Fibroblast of pulmonary artery (primary cell): ENCODE measurements at places on chromosomes 4 and X.
A peak's percentile ranks its signal among the peaks of the same experiment; 100 is the strongest.

DNA sequence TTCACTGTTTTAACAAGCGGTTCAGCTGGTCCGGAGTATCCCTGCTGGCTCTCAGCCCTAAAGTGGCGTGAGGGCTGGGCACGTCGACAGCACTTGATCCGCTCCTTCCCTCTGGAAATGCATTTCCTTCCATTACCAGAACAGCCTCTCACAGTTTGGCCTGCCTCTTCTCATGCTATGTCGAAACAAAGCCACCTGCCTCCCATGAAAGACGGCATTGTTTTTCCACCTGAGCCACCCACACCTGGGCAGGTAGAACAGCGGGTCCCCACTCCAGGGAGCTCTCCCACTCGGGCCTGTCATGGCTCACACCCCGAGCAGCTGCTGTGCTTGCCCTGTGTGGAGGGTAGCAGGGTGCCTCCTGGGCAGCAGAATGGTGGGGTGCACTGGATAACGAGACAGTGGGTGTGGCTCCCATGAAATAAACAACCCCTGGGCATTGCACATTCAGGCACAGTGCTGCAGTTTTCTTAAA lies 86.2 kb downstream of the FHDC1 start:
- DNase-seq = no peak

DNA sequence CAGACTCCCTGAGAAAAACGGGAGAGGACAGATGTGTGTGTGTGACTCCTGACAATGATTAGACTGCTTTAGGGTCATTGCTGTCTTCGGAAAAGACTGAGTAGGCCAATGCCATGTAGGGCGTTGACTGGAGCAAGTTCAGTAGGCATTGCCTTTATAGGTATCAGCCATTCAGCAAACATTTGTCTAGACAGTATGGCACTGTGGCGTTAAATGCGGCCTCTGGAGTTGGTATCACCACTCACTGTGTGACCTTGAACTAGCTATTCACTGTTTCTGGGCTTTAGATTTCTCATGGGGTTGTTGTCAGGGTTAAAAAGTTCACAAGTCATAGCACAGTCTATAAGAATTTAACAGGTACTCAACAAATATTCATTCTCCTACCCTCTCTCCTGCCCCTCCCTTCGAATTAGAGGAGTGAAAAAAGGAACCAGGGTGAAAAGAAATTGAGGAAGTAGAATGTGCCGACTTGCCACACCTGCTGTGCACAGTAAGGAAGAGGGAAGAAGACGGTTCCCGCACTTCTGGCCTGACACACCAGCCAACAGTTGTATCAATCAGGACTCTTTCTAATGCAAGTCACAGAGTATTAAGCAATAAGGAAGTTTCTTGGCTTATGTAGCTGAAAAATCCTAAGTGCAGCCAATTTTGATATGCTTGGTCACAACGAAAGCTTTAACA lies 83.2 kb upstream of the PLAC8 start:
- DNase-seq = peak; percentile 56

DNA sequence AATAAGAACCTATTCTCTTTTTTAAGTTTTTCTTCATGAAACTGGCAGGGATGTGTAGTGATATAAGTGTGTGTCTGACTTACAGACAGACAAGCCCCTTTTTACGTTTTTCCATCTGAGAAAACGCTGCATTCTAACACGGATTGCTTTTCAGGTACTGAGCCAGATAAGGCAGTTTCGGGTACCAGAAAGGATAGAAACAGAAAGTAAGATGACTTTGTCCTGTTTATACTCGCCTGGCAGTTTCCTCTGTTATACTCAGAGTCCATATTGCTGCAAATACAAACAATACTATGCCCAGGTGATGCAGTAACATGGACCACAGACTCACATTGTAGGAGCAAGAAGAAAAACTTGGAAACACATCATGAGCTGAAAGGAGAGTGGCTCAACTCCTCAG lies 2320.6 kb upstream of the AGA start:
- no peak for DNase-seq

- peak; percentile 97 for DNase-seq
Measured at GRCh38 chr4:137510557-137511265, 21.6 kb downstream of the PCDH18 start.

GRCh38 chr4:150769248-150769647 lies 187.3 kb downstream of the MAB21L2 start:
- DNase-seq = peak; percentile 62

DNA sequence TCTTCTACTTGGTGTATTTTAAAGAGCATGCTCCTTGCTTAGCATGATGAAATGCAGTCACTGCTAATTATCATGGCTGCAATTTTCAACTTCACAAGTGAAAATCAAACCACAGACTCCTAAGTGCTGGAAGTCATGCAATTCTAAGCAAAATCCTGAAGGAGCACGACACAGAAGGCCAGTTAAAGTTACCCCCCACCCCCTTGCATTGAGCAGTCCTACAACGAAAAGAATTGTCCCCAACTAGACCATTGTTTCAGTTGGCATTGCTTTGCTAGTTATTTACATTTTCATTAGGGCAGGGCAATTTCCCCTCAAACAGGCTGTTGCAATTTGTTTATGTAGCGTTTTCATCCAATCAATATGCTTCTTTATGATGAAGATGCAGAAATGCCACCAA lies 321.2 kb downstream of the PCDH7 start:
- DNase-seq = no peak

GRCh38 chr4:24956763-24957162 lies 43.9 kb upstream of the CCDC149 start:
- no peak for DNase-seq

DNA sequence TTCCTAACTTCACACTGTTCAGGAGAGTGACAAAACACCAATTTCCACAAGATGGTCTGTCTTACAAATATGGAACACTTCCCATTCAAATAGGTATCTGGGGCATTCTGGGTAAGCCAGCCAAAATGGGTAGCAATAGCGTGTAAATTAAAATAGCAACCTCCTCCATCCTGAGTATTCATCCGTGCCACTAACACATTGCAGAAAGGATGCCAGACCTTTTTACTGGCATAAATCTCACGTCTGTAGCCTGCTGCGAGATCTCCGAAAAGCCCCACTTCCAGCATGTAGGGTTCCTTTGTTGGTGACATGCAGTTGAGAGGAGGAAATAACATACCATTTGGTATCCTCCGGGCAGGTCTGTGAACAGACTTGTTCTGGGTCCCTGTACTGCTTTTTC lies 52.7 kb upstream of the RAI2 start:
- no peak for DNase-seq

- DNase-seq = no peak
Measured at GRCh38 chrX:52261125-52261462, 76.4 kb downstream of the MAGED4 start.

DNA sequence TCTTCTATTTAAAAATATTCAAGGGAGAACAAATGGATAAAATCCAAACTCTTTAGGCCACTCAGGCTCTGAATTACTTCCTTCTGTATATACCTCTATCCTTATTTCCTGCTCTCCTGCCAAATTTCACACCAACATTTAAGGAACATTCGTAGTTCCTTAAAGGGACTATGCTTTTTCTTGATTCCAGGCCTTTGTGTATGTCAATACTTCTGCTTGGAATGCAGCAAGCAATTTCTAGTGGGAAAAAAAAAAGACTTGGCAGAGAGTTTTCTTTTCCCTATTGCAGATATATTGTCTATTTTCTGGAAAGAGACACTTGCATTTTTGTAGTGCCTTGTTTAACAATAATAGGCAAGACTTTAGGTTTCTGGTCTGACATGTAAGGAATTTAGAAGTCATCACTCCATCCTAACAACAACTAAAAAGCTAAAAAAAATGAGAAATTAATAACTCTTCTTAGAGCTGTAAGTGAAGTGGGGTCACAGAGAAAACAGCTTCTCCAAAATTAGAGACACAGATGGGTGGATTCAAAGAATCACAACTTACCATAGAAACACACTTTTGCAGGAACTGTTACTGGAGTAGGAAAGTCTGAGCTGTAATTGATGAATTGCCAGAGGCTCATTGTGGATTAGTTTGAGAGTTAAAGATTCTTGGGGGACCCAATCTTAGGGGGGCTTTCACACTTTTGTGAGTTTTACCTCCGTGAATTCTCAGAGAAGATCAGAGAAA lies 2.1 kb upstream of the ADH5 start:
- peak; percentile 41 for DNase-seq

DNA sequence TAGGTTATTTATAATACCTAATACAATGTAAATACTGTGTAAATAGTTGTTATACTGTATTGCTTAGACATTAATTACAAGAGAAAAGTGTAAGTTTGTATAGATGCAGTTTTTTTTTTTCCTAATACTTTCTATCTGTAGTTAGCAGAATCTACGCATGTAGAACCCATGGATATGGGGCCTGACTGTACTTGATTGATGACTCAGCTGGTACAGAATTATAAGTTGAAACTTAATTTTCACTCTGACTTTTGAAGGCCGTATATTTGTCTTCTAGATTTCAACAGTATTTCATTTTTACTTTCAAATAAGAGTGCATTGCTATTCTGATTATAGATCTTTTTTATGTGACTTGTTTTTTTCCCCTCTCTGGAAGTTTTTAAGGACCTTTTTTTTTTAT lies 30.8 kb upstream of the NDUFC1 start:
- DNase-seq = no peak

DNA sequence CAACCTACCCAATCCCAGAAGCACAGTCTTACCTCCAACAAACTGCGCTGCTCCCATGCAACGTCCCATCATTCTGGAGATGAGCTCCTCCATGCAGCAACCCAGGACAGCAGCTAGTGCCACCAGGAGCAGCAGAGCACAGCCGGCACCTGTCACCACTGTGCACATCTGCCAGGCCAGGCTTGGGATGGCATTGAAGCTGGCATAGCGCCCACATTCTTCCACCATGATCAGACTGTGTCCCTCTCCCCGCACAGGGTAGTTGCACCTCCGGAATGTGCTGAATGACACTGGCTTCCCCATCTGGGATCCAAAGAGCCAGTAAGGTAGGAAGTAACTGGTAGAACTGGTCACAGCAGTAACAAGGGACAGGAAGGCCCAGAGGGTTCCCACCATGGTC lies 8.8 kb downstream of the LHFPL1 start:
- no peak for DNase-seq

GRCh38 chr4:1533501-1534064 lies 127.3 kb upstream of the NKX1-1 start:
- no peak for DNase-seq

DNA sequence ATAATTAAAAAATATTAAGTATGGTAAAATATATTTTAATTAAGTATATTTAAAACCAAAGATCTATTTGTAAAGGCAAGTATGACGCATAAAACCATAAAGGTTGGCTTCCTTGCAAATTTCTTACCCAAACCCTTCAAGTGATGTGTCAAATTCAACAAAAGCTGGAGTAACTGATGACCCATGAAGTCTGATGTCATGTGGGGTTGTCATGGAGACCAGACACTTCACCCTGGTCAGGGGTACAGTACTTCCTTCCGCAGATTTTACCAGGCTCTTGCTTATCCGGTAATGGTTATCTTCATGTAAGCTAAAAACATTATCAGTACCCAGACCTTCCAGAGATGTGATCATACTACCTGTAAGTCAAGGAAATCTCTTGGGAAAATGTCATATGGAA lies 170.1 kb downstream of the WDFY3 start:
- no peak for DNase-seq

- no peak for DNase-seq
Measured at GRCh38 chrX:28205905-28206304, 224.7 kb upstream of the DCAF8L1 start.

GRCh38 chrX:112761242-112762207 lies 79.1 kb downstream of the AMOT start:
- no peak for DNase-seq

DNA sequence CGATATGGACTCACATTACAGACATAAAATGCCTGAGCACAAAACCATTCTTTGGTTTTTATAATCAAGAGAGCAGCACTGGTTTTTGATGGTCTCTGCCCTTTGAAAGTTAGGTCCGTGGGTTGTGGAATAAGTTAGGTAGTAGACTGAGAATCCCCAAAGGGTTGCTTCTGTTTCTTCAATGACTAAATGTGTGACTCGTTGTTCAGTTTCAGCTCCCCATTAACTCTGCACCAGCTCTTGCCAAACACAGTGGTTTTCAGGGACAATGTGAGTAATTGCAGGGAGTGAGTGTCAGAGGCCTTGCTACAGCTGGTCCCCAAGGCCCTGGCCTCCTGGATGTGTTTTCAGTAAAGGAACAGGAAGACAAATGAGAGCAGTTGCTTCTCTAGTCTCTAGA lies 24.8 kb downstream of the SMIM20 start:
- peak; percentile 53 for DNase-seq

DNA sequence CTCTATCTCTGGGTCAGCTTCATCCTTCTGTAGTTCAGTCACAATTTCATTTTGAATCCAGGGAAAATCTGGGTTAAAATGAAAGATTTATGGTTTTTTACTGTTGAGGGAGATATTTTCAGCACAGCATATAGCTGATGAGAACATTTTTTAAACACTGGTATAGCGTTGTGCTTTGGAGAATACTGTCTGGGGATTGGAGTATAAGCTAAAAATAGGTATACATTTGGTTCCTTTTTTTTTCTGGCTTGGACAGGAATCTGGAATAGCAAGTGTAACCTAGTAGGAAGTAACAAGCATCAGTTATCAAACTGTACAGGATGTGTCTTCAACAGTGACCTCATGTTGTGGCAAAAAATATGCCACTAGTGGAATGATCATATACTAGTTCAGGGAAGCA lies 149.1 kb downstream of the GRXCR1 start:
- no peak for DNase-seq

- DNase-seq = no peak
Measured at GRCh38 chr4:55186700-55187099, 61.3 kb upstream of the KDR start.

DNA sequence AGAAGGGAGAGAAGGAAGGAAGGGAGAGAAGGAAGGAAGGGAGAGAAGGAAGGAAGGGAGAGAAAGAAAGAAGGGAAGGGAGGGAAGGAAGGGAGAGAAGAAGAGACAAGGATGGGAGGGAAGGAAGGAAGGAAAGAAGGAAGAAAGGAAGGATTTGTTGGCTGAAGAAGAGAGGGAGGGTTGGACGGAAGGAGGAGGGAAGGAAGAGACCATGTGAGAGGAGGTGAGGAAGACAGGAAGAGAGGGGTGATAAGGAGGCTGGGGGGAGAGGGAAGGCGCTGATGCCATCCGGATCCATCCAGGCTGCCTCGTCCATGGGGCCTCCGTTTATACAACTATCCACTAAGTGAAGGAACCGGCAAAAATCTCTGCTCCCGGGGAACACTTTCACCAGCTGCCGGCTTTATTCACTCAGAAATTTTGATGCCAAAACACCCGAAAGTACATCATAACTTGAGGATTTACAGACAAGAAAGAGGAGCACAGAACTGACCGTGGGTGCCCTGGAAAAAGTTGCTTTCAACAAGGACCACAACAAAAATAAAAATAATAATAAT lies 14.9 kb downstream of the DHRSX start:
- no peak for DNase-seq

- no peak for DNase-seq
Measured at GRCh38 chr4:185885075-185885474, 73.1 kb upstream of the SORBS2 start.

GRCh38 chr4:168743601-168744000 lies 246.7 kb downstream of the PALLD start:
- DNase-seq = peak; percentile 46

GRCh38 chr4:37938208-37938607 lies 22.0 kb upstream of the PTTG2 start:
- DNase-seq = no peak

DNA sequence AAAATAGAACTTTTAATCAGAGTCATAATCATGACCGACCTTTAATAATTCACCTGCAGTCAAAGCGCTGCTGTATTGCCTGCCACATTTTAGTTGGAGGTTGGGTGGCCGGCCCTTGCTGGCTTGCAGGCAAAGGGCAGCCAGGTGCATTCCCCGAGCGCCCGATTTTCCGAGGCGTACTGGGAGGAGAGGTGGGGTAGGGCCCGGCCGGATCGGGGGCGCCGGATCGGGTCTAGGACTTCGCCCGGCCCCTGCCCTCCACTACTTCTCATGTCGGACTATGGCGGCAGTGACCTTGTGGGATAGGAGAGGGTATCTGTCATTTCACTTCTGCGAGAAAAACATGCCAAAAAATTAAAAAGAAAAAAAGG lies 2.5 kb upstream of the RS1 start:
- no peak for DNase-seq
